ENCODE measurements at places on chromosomes 3 and 15.

GRCh38 chr3:148073721-148074456 lies 623.8 kb upstream of the AGTR1 start:
- no peak for DNase-seq

DNA sequence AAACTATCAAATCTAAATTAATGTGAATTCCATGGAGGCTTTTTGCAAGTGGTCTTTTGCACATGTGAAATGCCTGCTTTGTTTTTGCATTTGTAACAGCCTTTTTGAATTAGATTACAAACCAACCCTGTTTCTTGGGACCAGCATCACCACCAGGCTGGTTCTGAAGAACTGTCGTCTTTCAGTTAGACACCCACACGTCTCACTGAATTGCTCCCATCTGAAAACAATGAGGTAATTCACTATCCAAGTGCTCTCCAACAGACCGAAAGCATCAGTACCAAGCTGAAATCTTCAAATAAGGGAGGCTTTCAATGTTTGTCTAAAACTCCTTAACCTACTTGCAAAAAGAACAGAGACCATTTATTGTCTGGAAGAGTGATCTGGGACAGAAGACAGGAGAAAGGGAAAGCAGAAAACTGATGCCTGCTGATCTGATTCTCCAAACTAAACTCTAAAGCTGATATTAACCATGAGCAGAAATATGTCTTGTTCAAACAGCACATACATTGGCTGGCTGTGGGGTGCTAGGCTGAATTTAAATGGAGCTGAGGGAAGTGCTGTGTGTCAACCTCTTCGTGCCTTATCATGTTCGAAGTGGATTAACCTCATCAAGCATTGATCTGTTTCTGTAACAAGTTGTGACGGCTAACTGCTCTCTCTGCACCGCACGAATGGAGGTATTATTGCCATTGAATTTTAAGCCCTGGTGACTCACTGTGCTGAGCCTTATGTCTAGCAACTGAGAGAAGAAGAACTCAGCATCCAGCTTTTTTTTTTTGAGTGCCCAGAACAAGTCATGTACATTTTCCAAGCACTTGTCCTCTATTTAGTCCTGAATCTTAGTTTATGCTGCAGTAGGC lies 213.7 kb upstream of the P2RY1 start:
- DNase-seq, result no peak

DNA sequence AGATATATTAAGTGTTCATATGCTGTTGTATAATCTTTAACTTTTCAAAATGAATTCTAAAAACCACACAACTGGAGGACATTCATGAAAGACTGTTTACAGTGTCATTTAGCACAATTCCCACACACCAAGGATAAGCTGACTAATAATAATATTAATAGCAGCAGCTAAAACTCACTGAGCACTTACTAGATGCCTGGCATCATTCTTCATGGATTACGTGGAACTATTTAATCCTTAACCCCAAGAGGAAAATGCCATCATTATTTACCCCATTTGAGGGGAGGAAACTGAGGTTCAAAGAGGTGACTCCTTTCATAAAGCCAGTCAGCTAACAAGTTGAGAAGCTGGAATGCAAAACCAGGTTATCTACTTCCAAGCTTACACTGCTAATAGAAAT lies 77.0 kb downstream of the TMEM108 start:
- no peak for DNase-seq

GRCh38 chr15:89328398-89329254 lies 6.0 kb downstream of the POLG start:
- no peak for DNase-seq

DNA sequence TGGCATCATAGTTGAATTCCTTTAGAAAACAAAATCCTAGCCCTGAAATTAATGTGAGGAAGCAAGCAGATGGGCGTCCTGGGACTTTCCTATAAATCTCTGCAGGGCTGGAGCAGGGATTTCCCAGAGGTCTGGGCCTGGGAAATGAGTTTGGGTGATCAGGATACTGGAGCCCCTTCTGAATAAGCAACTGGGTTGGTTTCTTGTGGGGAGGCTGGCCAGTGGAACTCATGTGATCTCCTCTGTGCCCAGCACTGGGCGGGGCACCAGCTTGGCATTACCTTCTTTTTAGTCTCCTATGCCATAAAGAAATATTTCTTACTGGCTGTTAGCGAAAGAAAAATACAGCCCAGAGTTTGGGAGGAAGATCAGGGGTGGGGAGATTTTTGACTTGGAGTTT lies 1.7 kb downstream of the THSD4 start:
- no peak for DNase-seq

DNA sequence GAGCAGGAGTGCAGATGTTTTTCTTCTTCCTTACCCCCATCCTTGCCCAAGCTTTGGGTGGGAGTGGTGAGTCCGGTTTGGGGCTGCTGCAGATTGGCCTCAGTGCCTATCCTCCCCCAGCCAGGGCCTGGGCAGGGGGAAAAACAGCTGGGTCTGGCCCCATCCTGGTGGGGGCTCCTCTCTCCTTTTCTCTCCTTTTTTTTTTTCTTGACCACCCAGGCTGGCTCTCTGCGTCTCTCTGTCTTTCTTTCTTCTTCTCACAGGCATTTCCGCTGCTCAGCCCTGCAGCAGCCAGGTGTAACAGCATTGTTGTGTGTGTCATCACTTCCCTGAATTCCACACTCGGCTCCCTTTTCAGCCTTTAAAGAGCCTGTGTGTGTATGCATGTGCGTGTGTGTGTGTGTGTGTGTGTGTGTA lies 2.0 kb downstream of the FOXL2NB start:
- no peak for DNase-seq

GRCh38 chr3:71069797-71070196 lies 513.7 kb downstream of the FOXP1 start:
- peak; percentile 91 for DNase-seq

DNA sequence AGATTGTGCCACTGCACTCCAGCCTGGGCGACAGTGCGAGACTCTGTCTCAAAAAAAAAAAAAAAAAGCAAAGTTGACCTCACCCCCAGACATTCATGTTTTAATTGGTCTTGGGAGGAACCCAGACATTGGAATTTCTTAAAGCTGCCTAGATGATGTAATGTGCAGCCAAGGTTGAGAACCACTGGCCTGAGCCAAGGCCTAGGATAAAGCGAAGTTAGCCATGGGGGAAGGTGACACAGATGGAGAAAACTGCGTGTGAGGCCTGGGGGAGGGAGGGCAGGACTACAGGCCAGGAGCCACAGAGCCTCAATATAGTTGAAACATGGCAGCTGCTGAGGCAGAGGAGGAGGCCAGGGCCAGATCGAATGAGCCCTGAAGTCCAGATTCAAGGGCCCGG lies 21.0 kb downstream of the GLB1 start:
- DNase-seq, result no peak

DNA sequence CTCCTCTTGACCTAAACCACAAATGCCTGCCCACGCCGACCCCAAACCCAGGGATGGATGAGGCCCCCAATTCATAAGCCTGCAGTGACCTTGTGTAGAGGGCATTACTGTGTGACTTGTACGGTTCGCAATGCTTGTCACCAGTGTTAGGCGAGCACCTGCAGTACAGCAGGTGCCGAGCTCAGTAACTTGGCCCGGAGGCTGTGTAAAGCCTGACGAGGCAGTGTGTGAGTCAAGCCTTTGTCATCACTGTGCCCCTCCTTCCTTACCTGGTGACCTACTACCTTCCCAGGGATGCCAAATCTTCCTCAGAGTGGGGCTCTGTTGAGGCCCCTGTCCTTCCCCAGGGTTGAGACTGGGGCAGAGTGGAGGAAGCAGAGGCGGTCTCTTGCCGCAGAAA lies 37.2 kb upstream of the TMEM115 start:
- DNase-seq, result peak; percentile 18
